OCI-M1 (cell line): ENCODE measurements at places on chromosomes 1 and 21.

- no peak for DNase-seq
Measured at GRCh38 chr1:203380420-203381150, 29.7 kb upstream of the FMOD start.

DNA sequence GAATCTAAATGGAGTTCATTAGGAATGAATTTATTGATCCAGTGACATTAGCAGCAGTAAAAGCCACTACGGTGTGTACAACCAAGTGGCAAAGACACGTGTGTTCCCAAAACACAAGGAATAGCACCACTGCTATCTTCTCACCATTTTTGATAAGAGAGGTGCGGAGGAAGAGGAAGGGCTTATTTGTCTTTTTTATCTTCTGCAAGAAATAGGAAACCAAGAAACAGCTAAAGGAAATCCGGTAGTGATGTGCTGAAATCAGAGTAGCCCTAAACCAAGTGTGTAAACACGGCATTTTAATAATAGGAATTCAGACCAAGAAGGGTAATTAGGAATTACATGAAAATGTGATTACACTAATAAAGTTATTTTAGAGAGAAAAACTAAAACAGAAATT lies 9.1 kb upstream of the SCYL3 start:
- no peak for DNase-seq

GRCh38 chr1:224922404-224923164 lies 6.9 kb upstream of the DNAH14 start:
- peak; percentile 71 for DNase-seq

DNA sequence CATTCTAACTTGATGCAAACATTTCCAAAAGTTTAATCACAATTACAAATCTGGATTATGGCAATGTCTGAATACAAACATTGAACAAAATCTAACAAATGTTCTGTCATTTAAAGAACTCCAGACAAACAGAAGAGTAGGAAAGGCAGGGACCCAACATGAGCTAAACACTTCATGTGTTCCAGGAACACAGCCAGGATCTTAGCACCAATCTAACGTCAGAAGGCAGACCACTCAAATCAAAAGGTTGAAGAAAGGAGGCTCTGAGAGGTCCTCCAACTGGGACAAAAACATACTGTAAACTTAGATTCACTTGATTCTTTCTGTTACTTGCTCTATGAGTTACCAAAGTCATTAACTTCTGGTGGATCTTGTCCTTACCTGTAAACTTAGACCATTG lies 374.0 kb downstream of the NEGR1 start:
- no peak for DNase-seq

GRCh38 chr1:72197786-72198185 lies 84.6 kb downstream of the NEGR1 start:
- DNase-seq: no peak

- DNase-seq: no peak
Measured at GRCh38 chr1:246184503-246184902, 322.6 kb downstream of the SMYD3 start.

- DNase-seq: peak; percentile 64
Measured at GRCh38 chr1:119987686-119988085, 81.8 kb downstream of the NOTCH2 start.

- DNase-seq: no peak
Measured at GRCh38 chr1:223489439-223489838, 96.2 kb downstream of the CCDC185 start.

DNA sequence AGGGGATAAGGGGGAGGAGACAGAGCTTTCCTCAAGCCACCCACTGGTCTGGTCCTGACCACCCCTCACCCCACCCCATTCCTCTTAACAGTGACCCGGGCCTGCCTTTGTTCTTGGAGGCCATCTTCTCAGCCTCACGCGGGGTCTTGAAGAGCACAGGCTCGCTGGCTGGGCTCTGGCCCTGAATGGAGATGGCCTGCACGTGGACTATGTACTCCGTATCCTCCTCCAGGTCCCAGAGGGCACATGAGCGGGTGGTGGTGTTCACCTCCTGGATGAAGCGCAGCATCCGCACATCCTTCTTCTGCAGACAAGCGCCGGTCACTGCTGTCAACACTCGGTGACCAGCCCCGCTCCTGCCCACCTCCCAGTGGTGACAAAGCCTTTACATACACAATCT lies 2.6 kb downstream of the FNDC5 start:
- no peak for DNase-seq

- no peak for DNase-seq
Measured at GRCh38 chr1:227899141-227899819, 48.5 kb downstream of the WNT9A start.

DNA sequence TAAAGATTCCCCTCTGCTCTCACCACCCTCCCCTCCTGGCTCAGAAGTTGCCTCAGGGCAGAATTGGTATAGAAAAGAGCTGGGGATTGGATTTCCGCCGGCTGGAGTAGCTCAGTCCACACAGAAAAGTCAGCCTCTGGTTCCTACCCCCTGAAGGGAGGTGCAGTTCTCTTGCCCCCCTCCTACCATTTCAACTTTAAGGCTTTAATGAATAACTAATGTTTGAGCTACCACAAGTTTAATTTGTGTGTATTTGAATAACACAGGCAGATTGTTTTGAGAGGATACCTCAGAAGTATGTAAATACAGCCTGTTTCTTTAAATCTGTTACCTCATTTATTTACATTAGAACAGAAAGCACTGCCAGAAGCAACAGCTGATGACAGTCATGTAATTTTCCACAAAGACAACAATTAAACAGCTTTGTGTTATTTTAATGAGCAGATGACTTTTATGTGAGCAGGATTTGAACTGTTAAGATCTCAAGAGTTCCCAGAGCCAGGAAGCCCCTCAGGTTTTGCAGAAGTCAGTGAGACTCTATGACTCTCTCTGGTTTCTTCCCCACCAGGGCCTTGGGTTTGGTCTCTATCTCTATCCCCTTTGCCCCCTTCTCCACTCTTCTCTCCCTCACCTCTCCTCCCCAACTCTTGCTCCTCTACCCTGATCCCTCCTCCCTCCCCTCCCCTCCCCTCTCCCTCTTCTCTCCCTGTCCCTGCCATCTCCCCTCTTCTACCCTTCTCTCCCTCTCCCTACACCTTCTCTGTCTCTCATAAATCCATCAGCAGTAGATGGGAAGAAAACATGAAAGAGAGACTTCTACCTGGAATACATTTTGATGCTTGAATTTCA lies 26.3 kb downstream of the DUSP10 start:
- DNase-seq: peak; percentile 54

GRCh38 chr1:184785529-184785928 lies 30.9 kb upstream of the EDEM3 start:
- DNase-seq: no peak

DNA sequence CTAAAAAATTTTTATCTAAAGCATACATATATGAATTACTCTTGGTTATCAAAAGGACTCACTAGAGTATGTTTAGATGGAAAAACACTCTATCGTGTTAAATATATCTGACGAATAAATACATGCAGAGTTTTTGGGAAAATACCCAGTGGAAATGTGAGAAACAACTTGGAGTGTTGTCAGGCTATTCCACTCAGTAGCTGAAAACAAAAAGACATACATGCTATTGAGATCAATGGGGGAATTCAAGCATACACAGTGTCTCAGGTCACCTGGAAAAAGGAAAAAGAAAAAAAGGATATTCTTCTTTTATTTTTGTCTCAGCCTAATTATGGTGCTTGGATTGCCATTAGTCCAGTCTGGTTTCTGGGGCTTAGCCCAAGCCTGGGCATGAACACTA lies 247.0 kb upstream of the LYPLAL1 start:
- DNase-seq: no peak

GRCh38 chr1:3525551-3526482 lies 71.4 kb downstream of the ARHGEF16 start:
- no peak for DNase-seq

DNA sequence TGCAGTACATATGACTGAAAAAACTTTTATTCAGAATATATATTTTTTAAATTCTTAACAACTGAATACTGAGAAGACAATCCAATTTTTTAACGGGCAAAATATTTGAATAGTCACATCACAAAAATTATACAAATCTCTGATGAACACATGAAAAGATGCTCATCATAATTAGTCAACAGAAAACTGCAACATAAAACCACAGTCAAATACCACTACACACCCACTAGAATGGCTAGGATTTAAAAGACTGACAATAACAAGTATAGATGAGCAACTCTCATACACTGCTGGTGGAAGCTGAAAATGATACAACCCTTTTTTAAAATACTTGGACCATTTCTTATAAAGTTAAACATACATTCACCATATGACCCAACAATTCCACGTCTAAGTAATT lies 87.7 kb upstream of the TNFSF4 start:
- DNase-seq: no peak

- DNase-seq: no peak
Measured at GRCh38 chr1:210352575-210352974, 23.9 kb downstream of the HHAT start.

GRCh38 chr1:68141071-68142021 lies 90.9 kb upstream of the DIRAS3 start:
- no peak for DNase-seq

DNA sequence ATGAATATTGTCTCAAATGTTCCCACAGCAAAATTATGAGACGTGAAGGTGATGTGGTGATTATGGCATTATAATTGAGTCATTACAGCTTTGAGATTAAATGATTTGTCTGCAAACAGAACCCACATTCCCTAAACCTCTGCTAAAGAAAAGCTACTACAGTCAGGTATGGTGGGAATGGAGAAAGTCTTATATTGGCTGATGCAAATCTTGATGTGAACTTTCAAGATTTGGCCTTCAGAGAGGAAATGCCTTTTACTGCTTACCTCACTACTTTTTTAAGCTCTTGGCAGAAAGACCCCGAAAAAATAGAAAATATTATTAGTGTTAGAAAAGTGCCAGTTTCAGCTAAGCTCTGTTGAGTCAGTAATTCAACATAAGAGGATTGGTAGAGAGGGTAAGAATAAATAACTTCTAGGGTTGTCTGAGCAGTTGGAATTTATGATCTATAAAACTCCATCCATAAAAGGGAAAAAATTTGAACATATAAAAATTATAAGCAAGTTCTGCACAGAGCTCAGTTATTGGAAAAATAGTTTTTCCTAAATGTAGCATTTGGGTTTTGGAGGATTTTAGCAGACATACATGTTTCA lies 47.8 kb upstream of the RGS5 start:
- DNase-seq: no peak

GRCh38 chr1:42541104-42541503 lies 78.0 kb downstream of the CCDC30 start:
- no peak for DNase-seq

DNA sequence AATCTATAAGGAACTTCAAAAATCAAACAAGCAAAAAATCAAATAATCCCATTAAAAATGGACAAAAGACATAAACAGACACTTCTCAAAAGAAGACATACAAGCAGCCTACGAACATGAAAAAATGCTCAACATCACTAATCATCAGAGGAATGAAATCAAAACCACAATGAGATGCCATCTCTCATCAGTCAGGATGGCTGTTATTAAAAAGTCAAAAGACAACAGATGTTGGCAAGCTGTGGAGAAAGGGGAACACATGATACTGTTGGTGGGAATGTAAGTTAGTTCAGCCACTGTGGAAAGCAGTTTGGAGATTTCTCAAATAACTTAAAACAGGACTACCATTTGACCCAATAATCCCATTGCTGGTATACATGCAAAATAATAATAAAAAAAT lies 226.4 kb downstream of the S1PR1 start:
- no peak for DNase-seq

- peak; percentile 88 for DNase-seq
Measured at GRCh38 chr1:77605246-77606026, 77.0 kb downstream of the ZZZ3 start.

DNA sequence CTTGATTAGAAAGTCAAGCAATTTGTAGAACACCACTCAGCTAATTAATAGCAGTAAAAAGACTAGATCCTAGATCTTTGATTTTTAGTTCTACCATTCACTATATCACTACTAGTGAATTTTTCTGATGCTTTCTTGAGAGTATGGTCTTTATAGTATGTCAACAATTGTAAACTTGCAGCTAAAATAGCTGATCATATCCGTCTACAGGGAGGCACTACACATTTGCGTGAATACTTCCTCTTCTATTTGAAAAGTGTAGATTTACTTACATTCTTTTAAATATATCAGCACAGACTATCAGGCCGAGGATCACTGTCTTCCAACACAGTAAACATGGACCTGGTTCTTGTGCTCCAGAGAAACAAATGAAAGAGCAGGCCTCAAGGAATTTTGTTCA lies 18.6 kb upstream of the PTPRC start:
- DNase-seq: no peak

GRCh38 chr1:71046891-71047634 lies 553 bp downstream of the PTGER3 start:
- DNase-seq: peak; percentile 61

- peak; percentile 6 for DNase-seq
Measured at GRCh38 chr1:90557706-90558105, 159.4 kb downstream of the BARHL2 start.

- DNase-seq: no peak
Measured at GRCh38 chr1:46211051-46211450, 7.9 kb downstream of the LURAP1 start.

DNA sequence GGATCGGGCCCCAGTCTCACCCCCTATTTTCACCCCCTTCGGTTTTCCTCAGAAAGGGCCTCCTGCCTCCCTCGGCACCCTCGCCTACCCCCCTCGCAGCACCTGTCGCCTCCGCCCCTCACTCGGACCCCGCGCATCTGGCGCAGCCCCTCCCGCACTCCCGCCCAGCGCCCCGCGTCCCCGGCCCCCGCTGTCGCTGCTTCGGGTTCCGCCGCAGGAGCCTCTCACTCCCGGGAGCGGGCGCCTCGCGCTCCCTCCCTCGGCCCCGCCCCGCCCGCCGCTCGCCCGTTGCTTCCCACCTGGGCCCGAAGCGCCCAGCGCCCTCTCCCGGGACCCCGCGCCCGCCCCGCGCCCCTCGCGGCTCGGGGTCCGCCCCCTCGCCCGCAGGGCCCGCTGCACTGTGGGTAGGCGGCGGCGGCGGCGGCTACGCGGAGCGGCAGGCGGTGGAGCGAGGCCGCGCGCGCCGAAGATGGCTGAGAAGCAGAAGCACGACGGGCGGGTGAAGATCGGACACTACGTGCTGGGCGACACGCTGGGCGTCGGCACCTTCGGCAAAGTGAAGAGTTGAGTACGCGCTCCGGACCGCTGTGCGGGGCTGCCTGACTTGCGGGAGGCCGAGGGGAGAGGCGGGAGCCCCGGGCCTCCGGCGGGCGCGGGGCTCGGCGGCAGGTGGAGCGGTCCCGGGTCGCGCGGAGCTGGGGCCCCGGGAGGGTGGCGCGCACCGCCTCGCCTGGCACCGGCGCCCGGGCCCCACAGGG lies at the start of gene PRKAA2:
TSS of gene PRKAA2 (plus strand) at position 396 of the 758 bp plus-strand sequence. CDS start at position 470, 74 bp downstream.
- no peak for DNase-seq
